Activated CD4-positive, CD25-positive, alpha-beta regulatory T cell (primary cell): ENCODE measurements at places on chromosomes 16 and 17.

- DNase-seq = no peak
Measured at GRCh38 chr16:47574091-47575054, 113.2 kb downstream of the PHKB start.

DNA sequence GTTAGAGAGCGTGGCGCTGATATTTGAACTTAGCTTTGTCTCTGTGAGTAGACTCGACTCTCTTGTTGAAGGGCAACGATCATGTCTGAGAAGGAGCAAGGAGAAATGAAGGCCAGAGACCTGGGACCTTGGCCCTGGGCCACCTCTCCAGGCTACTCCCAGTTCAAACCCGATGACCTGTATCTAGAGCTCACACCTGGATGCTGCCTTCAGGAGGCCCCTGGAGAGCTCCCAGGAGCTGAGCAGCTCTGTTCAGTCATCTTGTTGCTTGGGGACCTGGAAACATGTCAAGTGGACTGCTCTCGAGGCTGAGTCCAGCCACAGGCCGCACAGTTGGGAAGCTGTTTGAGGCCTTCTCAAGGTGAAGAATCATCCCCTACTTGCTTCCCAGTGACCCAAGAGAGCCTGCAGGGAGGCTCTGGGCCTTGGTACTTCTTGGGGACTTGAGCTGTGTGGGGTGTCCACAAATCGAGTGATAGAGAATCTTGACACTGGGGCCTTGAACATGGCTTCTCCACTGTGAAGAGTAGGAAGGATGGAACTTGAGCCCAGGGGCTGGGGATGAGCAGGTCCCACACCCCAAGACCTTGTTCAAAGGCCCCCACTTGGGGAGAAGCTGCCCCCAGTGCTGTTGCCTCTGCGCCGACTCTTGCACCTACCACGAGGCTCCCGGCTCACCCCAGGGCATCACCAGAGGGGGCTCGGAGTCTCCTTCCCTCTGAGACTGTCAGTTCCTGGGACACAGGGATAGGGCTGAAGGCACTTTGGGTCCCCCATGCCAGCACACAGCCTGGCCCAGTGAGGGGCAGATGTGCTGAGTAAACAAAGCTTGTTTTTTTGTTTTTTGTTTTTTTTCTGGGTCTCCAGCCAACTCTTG, 112.1 kb downstream of the IRX5 start:
- no peak for DNase-seq

DNA sequence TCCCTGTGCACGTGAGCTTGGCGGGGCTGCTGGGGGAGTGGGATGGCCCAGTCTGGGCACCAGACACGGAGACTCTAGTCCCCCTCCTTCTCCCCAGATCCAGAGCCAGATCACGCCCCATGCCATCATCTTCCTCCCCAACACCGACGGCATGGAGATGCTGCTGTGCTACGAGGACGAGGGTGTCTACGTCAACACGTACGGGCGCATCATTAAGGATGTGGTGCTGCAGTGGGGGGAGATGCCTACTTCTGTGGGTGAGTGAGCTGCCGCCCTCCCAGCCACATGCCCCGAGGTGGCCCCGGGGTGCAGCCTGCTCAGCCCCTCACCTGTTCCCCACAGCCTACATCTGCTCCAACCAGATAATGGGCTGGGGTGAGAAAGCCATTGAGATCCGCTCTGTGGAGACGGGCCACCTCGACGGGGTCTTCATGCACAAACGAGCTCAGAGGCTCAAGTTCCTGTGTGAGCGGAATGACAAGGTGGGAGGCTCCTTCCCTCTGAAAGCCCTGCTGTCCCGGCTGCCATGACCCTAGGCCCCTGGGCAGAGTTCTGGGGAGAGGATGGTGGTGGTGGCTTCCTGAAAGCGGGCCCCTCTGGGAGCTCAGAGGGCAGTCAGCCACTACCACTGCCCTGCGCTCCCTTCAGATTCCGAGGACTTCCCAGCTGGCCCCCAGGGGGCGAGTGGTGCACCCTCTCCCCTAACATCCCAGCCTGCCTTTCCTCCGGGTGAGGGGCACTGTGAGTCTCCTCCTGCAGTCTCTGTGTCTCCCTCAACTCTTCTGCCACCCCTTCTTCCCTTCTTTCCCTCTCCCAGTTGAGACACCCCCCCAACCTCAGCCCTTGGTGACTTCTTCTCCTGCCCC, 2.8 kb upstream of the C17orf107 start:
- no peak for DNase-seq

DNA sequence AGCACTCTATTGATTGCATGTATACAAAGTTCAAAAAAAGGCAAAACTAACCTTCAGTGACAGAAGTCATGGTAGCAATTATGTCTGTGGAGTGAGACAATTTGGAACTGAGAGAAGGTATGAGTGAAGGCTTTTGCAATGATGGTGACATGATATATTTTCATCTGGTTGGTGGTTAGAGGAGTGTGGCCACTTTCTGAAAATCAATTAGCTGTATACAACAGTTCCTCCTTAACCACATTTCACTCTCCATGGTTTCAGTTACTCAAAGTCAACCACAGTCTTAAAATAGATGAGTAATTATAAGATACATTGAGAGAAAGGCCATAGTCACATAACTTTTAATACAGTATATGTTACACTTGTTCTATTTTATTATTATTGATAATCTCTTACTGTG, 26.2 kb downstream of the ADAMTS18 start:
- DNase-seq = no peak

- no peak for DNase-seq
Measured at GRCh38 chr17:39450051-39450450, 1.0 kb downstream of the MED1 start.

GRCh38 chr16:52872731-52873130, 180.0 kb downstream of the CHD9NB start:
- no peak for DNase-seq

- no peak for DNase-seq
Measured at GRCh38 chr16:12542818-12543699, 260.6 kb downstream of the CPPED1 start.
